NCI-H1930 (cell line): ENCODE measurements at places on chromosomes 3 and 15.
A peak's percentile ranks its signal among the peaks of the same experiment; 100 is the strongest.

DNA sequence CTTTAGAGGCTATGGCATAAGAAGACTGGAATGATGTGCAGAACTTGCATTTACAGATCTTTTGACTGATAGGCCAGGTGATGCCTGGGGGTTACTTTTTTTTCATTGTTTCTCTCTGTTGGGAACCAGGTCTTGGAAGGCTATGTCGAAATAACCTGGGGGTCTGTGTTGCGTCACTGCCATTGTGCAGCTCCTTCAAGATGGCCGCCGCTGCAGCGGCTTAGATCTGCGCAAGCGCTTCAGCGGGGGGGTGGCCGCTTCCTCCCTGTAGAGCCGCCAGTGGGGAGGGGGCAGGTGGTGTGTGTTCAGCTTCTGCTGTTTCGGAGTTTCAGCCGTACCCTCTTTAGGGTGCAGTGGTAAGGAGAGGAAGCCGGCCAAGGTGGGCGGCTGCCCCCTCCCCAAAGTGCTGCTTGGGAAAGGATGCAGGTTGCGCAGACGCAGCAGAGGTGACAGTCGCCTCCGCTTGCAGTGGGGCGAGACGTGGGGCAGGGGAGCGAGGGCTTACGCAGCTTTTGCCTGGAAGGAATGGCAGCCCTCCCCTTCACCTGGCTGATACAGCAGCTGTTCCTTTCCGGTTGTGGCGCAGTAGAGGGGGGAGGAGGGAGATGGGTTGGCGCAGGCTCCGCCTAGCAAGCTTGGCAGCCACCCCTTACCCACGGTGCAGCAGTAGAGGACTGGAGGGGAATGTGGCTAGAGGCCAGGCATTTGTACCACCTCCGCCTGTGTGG lies 1.5 kb downstream of the SNRPN start:
- DNase-seq, result peak; percentile 55

DNA sequence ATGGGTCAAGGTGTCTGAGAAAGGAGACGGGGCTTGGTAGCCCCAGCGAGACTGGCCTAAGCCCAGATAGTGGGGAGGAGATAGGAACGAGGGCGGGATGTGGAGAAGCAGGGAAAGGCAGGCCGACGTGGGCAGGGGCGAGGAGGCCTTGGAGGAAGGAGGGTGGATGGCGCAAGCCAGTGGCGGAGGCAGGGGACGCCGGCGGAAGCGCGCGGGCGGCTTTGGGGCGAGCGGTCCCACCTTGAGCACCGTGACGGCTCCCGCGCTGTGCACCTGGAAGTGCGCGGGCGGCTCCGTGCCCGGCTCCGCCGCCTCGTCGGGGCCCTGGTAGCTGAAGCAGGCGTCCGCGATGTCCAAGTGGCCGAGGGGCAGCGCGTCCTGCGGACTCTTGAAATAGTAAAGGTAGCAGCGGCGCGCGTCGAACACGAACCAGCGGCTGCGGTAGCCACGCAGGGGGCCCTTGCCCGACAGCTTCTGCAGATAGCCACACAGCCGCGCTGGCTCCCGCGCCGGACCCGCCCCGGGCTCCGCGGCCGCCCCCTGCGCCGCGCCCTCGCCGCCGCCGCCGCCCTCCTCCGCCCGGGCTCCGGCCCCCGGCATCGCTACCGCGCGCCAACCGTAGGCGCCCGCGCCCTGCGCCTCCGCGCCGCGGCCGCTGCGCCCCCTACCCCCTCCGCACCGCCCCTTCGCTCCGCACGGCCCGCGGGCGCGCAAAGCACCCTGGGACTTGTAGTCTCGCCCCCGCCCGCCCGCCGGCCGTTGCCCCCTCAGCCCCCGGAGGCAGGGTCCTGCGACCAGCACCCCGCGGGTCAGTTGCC lies at the start of gene TBC1D2B:
Gene TBC1D2B, minus strand, starts transcription at position 659 of the 818 bp plus-strand sequence. Its CDS starts 59 bp downstream, at position 600.
- DNase-seq, result peak; percentile 59

DNA sequence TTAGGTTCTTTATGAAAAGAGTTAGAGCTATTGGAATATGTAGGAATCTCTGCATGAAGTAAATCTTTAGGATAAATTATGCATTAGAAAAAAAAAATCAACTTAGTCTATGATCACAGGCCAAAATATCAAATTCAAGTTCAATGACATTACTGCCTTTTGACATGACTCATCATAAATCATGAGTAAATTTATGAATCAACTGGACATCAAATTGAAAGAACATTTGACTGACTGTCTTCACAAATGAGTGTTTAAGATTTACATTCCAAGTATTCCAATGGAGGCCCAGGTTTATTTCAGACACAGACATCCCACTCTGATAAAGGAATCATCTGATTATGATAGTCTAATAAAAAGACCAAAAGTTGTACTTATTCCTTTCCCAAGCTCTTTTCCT lies 192.8 kb upstream of the TTC14 start:
- no peak for DNase-seq

DNA sequence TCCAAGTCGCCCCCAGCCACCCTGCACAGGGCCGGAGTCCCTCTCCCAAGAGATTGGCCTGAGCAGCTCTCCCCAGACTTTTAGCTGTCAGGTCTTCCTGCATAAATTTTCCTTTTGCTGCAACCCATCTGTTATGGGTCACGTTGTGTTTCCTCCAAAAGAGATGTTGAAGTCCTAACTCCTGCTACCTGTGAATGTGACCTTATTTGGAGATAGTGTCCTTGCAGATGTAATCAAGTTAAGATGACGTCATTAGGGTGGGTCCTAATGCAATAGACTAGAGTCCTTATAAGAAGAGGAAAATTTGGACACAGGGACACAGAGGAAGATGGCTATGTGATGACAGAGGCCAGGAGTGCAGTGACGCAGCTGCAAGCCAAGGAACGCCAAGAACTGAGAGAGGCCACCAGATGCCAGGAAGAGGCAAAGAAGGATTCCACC lies 13.2 kb upstream of the SLC6A6 start:
- no peak for DNase-seq

GRCh38 chr3:7684182-7684715 lies 817.4 kb upstream of the LMCD1 start:
- no peak for DNase-seq
